ENCODE measurements at places on chromosomes 13 and 19.

DNA sequence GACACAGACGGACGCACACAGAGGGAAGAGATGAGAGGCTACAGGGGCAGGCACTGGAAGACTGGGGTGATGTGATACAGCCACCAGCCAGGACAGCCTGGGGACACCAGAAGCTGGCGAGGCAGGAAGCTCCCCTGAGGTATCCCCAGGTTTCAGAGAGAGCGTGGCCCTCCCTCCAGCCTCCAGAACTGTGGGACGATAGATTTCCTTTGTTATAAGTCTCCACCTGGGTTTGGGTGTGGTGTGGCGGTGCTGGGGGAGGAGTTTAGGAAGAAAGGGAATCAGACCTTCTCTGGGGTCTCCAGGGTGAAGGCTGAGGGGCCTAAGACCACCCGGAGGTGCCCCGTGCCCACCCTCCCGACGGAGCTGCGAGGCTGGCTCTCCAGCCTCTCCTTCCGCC, 2.7 kb upstream of the ASPDH start:
- DNase-seq = no peak

- no peak for DNase-seq
Observed at GRCh38 chr19:15091918-15092753, 10.1 kb downstream of the OR1I1 start.

DNA sequence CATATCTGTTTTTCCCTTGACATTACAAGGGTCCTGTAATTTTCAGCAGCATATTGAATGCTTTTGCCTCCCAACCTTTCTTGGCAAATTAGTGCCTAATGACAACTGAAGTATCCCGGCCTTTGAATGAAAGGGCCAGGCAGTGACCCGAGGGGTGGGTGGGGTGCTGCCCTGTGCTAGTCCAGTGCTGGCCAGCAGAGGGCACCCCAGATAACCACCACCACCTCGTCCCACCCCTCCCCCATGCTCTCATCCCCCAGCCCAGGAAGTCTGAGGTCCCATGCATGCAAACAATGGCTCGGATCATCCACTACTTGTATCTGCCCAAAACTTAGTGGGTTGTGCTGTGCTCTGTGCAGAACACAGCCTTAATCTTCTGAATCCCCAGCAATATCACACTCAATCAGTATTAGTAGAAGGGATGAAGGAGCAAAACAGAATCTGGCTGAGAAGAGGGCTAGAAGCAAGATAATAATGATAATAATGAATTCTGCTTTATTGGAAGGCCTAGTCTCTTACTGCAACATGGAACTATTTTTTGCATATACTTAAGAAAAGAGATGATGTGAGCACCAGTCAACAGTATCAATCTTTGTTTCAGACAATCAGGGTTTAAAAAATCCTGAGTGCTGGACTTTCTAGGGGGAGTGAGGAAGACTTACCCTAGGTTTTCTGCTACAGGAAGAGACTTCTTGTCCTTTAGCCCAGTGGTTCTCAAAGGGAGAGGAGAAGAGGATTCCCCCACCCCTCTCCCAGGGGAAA, 3.8 kb downstream of the ATP12A start:
- peak; percentile 22 for DNase-seq

DNA sequence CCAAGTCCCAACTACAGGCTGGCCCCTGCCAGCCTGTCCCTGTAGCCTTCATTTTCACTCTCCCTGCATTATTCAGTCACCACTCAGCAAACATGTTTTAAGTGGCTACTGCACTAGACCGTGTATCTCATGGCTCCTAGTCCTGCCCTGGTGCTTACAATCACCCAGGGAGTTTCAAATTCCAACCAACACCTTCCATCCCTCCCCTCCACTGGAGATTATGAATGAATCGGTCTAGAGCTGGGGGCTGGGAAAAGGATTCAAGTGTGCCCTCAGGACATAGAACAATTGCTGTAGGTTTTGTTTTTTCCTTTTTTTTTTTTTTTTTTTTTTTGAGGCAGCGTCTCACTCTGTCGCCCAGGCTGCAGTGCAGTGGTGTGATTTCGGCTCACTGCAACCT, 15.0 kb upstream of the TNFAIP8L1 start:
- no peak for DNase-seq

GRCh38 chr13:32126278-32126677, 94.7 kb downstream of the FRY start:
- DNase-seq = no peak
